ENCODE measurements at places on chromosomes 11 and 22. TPM values are rescaled to one million over a fixed set of nuclear protein-coding genes. Genes with fewer than 3 reads are reported as not detected.

The C22orf42 gene
- total RNA-seq, result not detected

DNA sequence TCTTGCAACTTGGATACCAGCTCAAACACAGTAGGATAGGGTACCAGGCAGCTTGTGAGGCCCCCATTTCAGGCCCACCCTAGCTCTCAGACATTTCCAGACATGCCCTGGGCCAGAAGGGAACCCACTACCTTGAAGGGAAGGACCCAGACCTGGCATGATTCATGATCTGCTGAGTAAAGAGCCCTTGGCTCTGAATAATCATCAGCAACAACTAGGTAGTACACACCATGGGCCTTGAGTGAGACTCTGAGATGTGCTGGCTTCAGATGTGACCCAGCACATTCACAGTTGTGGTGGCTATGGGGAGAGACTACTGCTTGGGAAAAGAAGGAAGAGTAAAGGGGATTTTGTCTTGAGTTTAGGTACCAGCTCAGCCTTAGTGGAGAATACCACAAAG is 23.6 kb downstream of the JRKL start:
- DNase-seq, result no peak

DNA sequence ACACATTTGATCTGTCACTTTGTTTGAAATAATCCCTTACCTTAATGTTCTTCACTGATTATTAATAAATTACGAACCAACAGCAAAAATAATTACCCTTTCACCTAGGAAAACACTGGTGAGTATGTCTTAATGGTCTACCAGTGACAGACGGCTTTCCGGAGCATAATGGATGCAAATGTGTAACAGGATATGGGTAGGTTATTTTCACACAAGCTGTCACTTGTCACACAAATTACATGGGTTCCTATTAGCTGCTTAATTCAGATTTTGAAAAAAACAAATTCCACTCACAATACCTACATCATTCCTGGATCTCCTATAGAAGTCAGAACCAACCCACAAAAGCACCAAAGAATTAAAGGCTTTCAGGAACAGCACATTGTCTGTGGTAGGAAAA is 127.9 kb downstream of the WT1 start:
- DNase-seq, result no peak

The MS4A2 gene
- 0.15 TPM for total RNA-seq

GRCh38 chr22:39144101-39144767 is 8.2 kb downstream of the CBX7 start:
- DNase-seq, result no peak

The INPP5J gene
- 2.2 TPM for total RNA-seq

DNA sequence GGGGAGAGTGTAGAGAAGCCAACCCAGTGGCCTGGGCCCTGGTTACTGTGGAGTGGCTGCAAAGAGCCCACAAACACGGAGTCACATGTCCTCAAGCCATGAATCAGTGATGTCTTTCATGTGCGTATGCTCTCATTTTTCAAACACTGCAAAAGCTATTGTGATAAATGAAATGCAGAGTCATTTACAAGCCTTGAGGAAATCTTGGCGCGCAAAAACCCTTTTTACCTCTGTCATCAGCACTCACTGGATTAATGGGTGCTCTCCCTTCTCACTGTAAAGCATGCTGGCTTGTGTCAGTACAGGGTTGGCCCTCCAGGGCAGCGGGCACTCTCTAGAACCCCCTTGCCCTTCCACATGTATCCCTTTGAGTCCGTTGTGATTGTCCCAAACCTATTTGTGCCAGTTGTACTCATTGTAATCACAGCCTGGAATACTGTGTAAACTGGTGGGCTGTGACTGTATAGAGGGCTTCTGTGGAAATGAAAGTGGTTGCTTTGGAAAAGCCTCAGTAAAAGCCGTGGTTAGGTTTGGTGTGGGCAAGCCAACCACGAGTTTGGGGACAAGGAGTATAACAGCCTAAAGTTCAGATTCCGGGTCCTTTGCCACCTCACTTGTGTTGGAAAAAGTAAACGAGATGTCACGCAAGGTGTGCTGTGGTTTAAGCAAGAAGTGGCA is 10.4 kb downstream of the GNAZ start:
- no peak for DNase-seq

GRCh38 chr11:93481279-93481678 is 61.9 kb downstream of the SMCO4 start:
- DNase-seq, result no peak

GRCh38 chr11:72072348-72072747 is 8.0 kb downstream of the NUMA1 start:
- no peak for DNase-seq

- no peak for DNase-seq
Measured at GRCh38 chr11:60918251-60918938, 4.4 kb downstream of the TMEM109 start.

GRCh38 chr11:73234471-73235181 is 16.5 kb downstream of the P2RY2 start:
- DNase-seq, result no peak

DNA sequence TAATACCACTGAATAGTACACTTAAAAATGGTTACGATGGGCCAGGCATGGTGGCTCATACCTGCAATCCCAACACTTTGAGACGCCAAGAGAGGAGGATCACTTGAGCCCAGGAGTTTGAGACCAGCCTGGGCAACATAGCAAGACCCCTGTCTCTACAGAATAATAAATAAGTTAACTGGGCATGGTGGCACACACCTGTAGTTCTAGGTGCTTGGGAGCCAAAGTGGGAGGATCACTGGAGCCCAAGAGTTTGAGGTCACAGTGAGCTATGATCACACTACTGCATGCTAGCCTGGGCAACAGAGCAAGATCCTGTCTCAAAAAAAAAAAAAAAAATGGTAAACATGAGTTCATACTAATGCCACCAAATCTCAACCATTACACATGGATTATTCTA is 61.3 kb downstream of the CD6 start:
- DNase-seq, result no peak

The SLC25A1 gene
- total RNA-seq, result 77.5 TPM

- no peak for DNase-seq
Measured at GRCh38 chr22:35482311-35482710, 58.3 kb upstream of the RASD2 start.

- no peak for DNase-seq
Measured at GRCh38 chr11:46348566-46349401, 1.5 kb downstream of the DGKZ start.

DNA sequence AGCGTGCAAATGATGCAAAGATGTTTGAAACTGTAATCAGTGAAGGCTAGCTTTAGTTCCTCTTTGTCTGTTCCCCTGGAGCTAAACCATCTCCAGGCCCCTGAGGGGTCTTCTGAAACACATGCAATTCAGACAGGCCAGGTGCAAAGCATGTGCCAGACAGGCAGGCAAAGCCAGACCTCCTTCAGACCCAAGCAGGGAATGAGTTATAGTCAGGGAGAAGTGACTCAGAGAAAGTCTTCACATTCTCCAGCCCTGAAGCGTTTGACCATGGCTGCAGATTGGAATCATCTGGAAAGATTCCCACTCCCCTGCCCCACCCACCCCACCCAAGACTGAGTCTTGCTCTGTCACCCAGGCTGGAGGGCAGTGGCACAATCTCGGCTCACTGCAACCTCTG is 187.0 kb upstream of the ISX start:
- no peak for DNase-seq

The HOATZ gene
- not detected for total RNA-seq

- no peak for DNase-seq
Measured at GRCh38 chr11:63922673-63923192, 5.8 kb upstream of the RCOR2 start.

The OR2D3 gene
- not detected for total RNA-seq

DNA sequence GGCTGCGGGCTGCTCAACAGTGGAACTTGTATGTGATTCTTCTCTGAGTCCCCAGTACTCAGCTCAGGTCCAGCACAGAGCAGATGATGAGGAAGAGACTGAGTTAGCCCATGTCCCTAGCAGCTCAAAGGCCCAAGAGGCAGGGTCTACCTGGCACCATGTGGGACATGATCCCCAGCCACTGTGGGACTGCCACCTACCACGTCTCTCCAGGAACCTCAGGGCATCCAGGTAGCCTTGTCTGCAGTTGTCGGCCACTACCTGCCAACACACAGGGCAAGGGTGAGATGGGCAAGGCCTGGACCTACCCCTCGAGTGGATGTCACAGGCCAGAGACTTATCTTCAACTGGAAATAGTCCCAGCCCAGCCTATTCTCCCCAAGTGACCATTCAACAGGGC is 4.4 kb downstream of the PNPLA5 start:
- no peak for DNase-seq

DNA sequence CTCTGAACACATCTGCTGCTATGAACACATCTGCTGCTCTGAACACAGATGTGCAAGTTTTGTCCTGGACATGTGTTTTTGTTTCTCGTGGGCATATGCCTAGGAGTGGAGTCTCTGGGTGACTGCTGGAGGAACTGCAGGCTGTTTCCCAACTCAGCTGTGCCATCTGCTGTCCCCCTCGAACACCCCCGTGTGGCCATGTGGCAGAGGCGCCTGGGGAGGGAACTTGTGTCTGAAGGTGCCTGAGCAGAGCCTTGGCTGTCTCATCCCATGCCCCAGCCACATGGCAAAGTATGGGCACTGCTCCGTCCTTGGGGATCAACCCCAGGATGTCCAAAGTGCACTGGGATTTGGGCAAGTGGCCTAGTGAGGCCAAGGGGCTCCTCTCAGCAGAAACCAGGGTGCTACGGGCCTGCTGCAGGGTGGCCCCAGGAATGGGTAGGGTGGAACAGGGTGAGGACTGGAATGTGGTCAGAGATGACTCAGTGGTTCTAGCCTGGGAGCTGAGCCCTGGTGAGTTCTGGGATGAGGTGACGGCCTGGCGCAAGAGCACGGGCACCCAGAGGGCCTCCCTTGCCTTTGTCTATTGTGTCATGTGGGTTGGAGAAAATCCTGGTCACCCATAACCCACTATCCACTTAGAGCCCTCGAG is 14.7 kb downstream of the GATD1 start:
- no peak for DNase-seq

GRCh38 chr22:49853981-49854831 is 562 bp downstream of the ZBED4 start:
- no peak for DNase-seq

GRCh38 chr11:44824300-44824704 is 97.5 kb downstream of the TSPAN18 start:
- no peak for DNase-seq

- DNase-seq, result peak; percentile 48
Measured at GRCh38 chr11:65431451-65432099, 9.0 kb downstream of the NEAT1 start.

DNA sequence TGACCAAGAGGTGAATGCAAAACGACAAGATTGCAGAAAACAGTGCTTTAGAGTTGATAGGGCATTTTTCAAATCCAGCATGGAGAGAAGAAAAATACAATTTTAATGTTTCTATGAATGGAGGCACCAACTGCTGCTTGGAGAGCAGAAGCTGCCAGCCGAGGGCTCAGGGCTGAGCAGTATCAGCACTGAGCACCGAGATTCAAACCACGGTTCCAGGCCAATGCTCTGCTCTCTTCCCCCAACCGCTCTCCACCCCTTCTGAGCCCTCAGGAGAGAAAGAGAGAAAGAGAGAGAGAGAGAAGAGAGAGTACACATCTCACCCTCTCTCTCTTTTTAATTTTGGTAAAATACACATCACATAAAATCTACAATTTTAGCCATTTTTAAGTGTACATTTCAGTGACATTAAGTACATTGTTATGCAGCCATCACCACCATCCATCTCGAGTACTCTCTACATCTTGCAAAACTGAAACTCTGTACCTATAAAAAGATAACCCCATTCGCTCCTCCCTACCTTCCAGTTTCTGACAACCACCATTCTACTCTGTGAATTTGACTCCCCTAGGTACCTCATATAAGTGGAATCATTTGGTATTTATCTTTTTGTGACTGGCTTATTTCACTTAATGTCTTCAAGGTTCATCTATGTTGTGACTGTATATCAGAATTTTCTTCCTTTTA is 333.3 kb downstream of the MIAT start:
- DNase-seq, result no peak

GRCh38 chr22:24803064-24803542 is 2.9 kb upstream of the SGSM1 start:
- peak; percentile 28 for DNase-seq

DNA sequence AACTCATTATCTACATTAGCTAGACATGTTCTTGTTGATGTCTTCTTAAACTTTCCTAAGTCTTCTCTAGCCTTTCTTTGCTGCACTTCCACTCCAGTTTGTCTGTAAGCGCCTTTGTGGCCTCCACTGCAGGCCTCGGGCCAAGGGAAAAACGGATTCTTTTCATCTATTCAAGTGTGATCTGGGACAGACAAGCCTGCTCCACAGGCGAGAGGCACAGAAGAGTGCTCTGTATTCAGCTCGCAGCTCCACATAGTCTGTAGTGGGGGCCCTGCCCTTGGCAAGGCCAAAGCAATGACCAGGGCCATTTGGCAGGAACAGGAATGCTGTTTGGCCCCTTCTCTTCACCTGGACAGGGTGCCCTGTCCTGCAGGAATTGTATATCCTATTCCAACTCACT is 84.1 kb upstream of the BARX2 start:
- no peak for DNase-seq

DNA sequence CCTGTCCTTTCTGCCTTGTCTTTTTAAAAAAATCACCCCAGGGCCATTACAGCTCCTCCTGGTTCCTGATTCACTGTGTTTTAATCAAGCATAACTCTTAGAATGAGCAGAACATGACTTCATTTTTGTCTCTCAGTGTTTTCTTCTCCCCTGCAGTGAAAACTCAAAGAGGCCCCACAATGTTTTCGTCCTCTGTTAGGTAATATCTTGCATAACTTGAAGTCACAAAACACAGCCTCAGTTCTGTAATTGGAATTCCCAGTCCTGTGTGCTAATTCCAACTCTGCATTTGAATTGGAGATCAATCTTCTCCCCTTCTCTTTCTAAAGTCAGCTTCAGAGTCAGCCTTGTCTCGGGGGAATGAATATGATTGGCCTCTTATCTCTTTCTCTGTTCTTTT is 186.5 kb upstream of the NAV2 start:
- DNase-seq, result no peak

- peak; percentile 0 for DNase-seq
Measured at GRCh38 chr22:49322861-49323622, 504.6 kb downstream of the BRD1 start.

- DNase-seq, result no peak
Measured at GRCh38 chr11:6333095-6333494, 12.8 kb upstream of the CAVIN3 start.

GRCh38 chr22:31305194-31305593 is 12.9 kb upstream of the PIK3IP1 start:
- DNase-seq, result no peak

The ANGPTL5 gene
- 5.8 TPM for total RNA-seq

DNA sequence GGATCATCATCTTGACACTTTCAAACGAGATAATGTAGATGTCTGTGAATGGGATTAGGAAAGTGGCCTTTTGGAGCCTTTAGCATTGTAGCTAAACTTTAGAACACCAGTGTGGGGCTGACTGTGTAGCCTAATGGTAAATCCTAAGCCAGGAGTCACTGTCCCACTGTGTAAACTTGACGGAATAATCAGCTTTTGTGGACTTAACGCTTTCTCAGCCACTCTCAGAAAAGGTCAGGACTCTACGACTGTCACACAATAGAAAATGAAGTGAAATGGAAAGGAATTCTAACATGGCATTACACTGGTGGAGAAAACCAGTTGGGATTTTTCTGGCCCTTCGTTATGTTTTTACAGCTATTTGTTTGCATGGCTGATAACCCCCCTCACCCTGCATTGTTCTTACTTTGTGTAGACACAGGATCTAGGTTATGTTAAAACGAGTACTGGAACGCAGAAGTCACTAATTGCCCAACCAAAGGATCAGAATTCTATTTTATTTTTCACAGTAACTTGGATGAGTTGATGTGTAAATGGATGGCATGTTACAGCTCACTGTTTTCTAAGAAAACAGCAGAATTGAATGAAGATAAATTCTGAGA is 22.0 kb upstream of the GRAMD1B start:
- no peak for DNase-seq

The OR5M3 gene
- not detected for total RNA-seq

The TBX10 gene
- total RNA-seq, result not detected
